ENCODE measurements at places on chromosomes 3 and 15.

DNA sequence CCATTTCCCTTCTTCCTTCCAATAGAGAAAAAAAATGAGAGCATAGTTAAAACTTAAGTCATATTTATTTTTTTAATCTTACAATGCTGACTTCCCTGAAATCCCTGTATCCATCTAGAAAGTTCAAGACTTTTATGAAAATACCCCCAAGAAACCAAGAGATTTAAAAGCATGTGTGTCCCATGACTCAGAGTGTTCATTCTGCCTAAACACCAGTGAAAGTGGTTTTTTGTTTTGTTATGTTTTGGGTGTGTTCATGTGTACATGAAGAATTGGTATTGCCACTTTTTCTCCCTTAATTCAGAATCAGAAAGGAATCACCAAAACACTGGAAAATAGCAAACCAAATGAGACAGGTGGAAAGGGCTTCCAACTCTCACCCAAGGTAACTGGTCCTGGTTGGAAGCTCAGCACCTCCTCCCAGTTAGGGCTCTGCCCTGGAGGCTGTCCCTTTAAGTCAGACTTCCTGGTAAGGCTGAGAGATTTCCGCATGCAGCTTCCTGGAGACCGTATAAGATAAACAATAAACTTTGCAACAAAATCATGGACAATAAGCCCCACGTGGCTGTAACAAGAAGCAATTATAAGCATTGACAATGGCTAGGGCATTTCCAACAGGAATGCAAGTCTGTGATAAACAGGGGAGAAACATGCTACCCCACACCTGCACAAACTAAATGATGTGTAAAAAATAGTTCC lies 121.9 kb upstream of the ARHGEF3 start:
- DNase-seq = no peak

GRCh38 chr3:14125193-14126016 lies 553 bp downstream of the TMEM43 start:
- no peak for DNase-seq

GRCh38 chr15:67760901-67761300 lies 64.4 kb upstream of the SKOR1 start:
- no peak for DNase-seq

DNA sequence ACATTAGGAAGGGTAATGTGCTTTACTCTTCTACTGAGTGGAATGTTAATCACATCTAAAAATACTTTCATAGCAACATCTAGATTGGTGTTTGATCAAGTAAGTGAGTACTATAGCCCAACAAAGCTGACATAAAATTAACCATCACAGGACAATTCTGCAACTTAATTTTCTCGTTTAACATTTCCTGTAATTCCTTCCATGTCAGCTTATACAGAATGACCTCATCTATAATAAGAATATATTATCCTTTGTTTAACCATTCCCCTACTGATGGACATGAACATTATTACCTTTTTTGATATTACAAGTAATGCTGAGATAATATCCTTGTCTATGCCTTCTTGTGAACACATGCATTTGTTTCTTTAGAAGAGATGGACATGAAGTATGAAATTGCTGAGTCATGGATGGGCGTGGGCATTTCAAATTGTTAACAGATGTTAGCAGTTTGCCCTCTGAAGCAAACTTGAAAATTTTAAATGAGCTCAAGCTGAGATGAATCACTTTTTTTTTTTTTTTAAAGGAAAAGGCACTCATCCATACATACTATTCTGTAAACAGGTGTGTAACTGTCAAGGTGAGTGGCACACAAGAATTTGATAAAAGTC lies 85.1 kb downstream of the OXNAD1 start:
- DNase-seq = no peak
